ENCODE measurements at places on chromosomes 4 and X.

GRCh38 chr4:185238215-185238681 is 28.9 kb downstream of the SNX25 start:
- no peak for DNase-seq

GRCh38 chrX:16807976-16808542 is 21.8 kb downstream of the TXLNG start:
- peak; percentile 67 for DNase-seq

GRCh38 chr4:168765726-168766125 is 244.3 kb downstream of the CBR4 start:
- no peak for DNase-seq

- DNase-seq, result no peak
Measured at GRCh38 chrX:132622130-132622529, 133.3 kb upstream of the MBNL3 start.

DNA sequence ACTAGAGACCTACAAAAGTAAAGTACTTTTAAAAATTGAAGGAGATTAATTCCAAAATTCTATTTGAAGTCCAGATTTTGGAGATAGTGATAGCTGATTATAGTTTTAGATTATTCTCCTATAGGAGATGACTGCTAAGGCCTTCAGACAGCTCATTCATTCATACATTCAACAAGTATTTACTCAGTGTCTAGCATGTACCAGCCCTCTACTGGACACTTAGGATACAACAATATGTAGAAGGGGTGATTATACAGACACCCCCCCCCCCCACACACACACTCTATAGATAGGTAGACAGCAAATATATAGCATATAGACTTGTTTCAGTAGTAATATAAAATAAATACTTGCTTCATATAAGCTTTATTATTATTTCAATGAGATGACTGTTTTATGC is 60.4 kb upstream of the TAF9B start:
- DNase-seq, result peak; percentile 17

GRCh38 chr4:143679434-143679833 is 21.0 kb downstream of the FREM3 start:
- DNase-seq, result no peak

Measured in inflammatory macrophage (primary cell).